ENCODE measurements at places on chromosomes 11 and 22.

- DNase-seq = no peak
Measured at GRCh38 chr11:70319396-70320076, 49.0 kb downstream of the PPFIA1 start.

- no peak for DNase-seq
Measured at GRCh38 chr22:37556710-37557109, 3.6 kb upstream of the CDC42EP1 start.

DNA sequence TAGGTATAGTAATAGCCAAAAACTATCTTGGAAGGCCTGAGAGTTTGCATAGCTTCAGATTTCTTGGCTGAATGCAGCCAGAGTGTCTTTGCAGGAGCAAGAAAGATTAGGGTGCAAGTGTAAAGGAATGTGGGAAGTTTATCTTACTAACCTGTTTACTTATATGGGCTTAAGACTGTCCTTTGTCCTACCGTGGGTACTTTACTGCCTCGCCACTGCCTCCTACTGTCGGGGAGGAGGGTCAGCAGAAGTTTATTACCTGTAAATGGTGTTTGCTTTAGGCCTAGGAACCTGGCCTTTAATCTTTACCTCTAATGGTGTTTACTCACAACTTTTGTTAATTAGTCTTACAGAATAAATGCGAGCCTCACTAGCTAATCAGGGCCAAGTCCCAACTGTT, 633.8 kb downstream of the DLG2 start:
- peak; percentile 41 for DNase-seq

DNA sequence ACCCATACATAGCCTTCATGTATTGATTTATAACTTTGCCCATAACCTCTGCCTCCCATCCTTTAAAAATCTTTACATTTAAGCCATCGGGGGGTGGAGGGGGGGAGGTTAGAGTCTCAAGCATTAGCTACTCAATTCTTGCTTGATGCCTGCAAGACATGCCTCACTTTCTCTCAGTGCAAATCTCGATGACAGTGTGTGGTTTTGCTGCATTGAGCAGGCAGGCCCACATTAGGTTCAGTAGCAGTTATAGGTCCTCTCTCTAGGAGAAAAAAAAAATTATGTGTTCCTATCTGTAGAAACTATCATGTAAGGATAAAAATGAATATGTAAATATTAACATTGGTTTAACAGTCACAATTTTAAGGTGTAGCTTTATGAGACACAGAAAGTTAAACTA, 314.0 kb upstream of the ANO3 start:
- no peak for DNase-seq

DNA sequence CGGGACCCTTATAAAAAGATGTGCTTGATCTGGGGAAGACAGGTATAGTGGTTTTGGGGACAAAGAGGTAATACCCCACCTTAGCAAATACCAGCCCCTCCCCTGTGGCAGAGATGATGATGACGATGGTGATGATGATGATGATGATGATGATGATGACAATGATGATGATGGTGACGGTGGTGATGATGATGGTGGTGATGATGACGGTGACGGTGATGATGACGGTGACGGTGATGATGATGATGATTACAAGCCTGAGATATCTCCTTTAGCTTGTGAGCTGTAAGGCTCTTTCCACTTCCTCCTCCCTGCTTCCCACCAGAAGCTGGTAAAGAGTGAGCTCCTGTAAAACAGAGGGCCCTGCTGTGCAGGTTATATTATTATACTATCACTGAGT, 89.5 kb upstream of the TMEM45B start:
- DNase-seq = no peak

- no peak for DNase-seq
Measured at GRCh38 chr11:69033431-69033830, 15.3 kb upstream of the TPCN2 start.

GRCh38 chr11:11532574-11532973, 89.2 kb downstream of the GALNT18 start:
- peak; percentile 64 for DNase-seq

- DNase-seq = no peak
Measured at GRCh38 chr11:15493066-15493465, 378.3 kb downstream of the INSC start.

- DNase-seq = no peak
Measured at GRCh38 chr11:116093481-116094270, 589.5 kb upstream of the CADM1 start.

GRCh38 chr11:71327156-71328085, 75.0 kb upstream of the SHANK2 start:
- DNase-seq = no peak

Data from GM23248 (cell line).